ENCODE measurements at places on chromosomes 5 and 9. TPM values are rescaled to one million over a fixed set of nuclear protein-coding genes. Genes with fewer than 3 reads are reported as not detected.

PPP2R2B gene
- total RNA-seq: 0.25 TPM

DNA sequence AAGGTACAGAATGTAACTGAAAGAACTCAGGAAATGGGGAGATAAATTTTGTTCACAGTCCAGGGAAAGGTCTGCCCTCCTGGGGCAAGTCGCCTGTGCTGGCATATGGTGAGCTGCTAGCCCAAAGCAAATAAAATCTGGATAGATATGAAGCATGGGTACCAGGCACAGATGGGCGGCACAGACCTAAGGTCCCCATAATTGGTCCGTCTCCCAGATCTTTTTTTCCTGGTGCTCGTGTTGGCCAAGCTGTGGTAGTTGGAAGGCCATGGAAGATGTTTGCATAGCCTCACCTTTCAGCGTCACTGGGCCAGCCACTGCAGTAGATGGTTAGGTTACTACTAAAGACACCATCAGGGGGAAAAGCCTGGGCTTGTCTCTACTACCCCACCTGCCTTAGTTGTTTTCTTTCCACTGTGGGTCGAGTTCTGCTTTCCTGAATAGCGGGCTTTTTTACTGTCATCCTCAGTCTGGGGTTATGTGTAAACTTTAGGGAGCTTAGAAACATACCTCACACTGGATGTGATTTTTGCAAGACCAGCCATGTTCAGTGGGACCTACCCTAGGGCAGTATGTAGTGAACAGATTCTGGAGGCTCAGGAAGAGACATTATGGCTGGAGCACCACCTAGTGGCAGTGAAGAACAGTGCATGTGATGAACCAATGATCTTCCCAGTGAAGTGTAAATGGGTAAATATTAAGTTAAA is 24.2 kb upstream of the GLRX start:
- peak; percentile 69 for DNase-seq

- no peak for DNase-seq
These were observed 148.5 kb upstream of the MRPS30 start for GRCh38 chr5:44660251-44660650.

DNA sequence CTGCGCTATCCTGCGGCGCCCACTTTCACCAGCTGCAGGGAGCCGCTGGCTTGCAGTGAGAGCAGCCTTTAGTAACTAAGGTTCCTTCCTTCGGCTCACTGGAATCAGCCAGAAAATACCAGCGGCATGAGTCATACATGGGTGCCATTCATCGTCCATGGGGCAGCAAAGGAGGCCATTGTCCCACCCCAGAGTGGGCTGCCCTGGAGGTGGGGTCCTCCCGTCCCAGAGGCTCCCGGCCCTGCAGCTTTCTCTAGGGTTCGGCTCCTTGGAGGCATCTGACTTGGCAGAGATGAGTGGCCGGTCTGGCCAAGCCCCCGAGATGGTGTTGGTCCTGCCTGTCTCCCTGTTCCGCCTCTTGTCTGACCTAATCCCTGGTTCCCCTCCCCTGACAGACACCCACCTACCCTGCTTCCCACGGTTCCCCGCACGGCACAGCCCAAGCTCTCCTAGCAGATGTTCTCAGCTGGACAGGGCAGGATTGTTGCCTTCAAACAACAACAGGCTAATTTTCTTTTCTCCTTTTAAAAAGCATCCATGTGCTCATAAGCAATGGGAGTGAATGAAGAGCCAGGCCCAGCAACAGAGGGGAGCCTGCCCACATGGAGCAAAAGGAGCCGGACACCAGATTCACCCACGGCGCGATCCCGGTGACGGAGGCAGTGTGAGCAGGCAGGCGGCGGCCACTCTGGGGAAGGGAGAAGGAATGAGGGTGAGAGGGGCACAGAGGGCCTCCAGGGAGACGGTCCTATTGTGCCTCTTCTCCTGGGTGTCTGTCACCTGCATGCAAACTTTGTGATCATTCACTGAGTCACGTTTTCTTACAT is 97.0 kb upstream of the COL5A1 start:
- peak; percentile 17 for DNase-seq

- no peak for DNase-seq
These were observed 27.1 kb downstream of the CDH9 start for GRCh38 chr5:27011274-27011673.

CTXN3 gene
- not detected for total RNA-seq

DNA sequence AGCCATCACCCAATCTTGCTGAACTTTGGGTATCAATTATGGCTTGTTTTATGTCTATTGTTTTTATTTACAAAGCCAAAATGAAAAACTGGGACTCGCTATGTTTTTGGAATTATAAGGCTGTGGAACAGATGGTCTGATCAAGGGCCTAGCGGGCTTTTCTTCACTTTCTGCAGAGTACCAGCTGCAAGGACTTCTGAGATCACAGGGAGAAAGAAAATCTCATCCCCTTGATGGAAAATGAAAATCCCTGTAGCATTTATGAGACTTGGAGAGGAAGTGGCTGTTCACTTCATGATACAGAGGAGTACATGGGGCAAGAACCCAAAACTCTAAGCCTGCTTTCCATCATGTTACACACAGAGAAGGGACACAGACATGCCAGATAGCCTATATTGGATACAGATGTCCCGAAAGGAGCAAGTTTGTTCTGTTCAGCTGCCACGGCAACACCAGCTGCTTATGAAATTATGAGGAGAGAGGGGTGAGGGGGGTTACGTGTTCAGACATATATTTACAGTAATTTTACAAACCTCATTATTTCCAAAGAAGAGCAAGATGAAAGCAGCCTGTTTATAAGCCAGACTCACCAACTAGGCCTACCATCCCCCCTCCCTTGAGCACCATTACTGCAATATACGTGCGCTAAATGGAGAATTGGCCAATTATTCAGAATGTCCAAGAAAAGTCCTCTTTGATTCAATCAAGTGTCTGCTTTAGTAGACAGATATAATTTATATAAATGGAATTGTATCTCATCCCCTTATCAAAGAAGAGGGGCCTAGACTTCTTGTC is 220.0 kb downstream of the MARCHF11 start:
- DNase-seq: no peak

- peak; percentile 40 for DNase-seq
These were observed 159.8 kb upstream of the HMHB1 start for GRCh38 chr5:143652108-143652700.

GRCh38 chr5:95939465-95939864 is 22.2 kb downstream of the ELL2 start:
- no peak for DNase-seq

ZNF483 gene
- 5.7 TPM for total RNA-seq

HRCT1 gene
- total RNA-seq: 0.45 TPM

SEMA4D gene
- 6.9 TPM for total RNA-seq

SLC9A3 gene
- 0.35 TPM for total RNA-seq
